ENCODE measurements at places on chromosomes 7 and 10.
A peak's percentile ranks its signal among the peaks of the same experiment; 100 is the strongest.

DNA sequence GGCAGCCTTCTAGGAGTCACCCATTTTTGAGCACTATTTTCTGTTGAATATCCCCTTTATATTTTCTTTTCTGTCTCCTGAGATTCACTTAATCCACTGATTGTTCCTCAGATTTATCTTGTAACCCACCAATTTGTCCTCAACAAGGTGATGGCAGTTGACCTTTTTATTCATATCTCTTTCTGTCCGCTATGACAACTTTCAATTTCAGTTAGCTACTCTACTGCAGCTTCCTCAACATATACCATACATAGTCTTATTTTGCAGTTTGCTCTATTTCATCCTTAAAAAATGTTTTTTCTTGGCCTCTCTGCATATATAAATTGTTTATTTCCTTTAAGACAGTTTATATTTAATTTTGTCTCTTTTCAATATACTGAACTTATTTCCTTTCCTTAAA lies 101.3 kb downstream of the THSD7A start:
- H3K27me3 ChIP-seq, result no peaks in the 10 kb centered on the region
- no peaks in the 10 kb centered on the region for H3K4me1 ChIP-seq
- no peaks in the 10 kb centered on the region for H3K36me3 ChIP-seq
- no peak for DNase-seq
- no peak overlapping the region for H3K27ac ChIP-seq

DNA sequence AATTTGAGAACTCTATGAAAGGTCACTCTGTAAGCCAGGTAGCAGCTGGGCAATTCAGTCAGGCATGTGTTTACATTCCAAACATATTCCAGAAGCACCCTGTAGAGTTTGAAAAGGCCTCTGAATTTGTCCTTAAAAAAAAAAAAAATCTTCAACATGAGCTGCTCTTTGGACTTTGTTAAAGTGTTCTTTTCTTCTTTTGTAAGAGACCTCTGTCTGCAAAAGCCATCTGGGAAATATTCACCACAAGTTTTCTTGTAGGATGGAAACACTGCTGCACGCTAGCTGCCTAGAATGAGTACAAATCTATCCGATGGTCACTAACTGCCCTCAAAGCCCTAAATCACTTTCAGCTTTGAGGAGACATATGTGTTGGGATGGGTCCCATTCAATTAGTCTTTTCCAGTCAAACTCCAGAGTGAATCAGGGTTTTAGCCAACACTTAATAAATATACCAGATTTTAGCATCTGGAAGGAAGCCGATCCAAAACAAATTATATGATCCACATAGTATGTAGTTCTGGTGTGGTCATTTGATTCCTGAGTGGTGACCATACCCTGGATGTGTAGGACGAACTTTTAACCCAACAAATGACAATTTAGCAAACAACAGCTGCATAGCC lies 85.9 kb downstream of the CD36 start:
- peak overlapping the region; percentile 63 for H3K27ac ChIP-seq
- H3K36me3 ChIP-seq, result no peaks in the 10 kb centered on the region
- H3K4me1 ChIP-seq, result peaks cover 3% of the 10 kb centered on the region
- no peak overlapping the region for H3K4me3 ChIP-seq
- no peaks in the 10 kb centered on the region for H3K27me3 ChIP-seq

DNA sequence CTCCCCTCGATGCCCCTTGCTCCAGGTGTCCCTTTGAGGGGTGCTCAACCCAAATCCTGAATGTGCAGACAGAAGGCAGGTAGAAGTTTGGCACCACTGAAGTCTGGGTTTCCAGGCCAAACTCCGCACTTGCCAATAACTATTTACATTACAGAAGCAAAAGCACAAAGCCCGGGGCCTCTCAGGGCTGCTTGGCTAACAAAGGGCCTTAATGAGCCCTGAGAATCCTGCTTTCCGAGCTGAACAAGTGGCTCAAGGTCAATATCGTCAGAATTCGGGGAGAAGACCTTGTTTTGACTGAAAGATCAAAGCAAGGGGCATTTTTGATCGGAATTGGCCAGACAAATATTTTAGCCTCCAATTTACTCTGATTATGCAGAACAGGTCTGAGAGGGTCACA lies 189.9 kb downstream of the HERPUD2 start:
- no peak overlapping the region for H3K4me3 ChIP-seq
- peaks cover 2% of the 10 kb centered on the region for H3K4me1 ChIP-seq
- H3K27ac ChIP-seq, result no peak overlapping the region
- H3K27me3 ChIP-seq, result no peaks in the 10 kb centered on the region

DNA sequence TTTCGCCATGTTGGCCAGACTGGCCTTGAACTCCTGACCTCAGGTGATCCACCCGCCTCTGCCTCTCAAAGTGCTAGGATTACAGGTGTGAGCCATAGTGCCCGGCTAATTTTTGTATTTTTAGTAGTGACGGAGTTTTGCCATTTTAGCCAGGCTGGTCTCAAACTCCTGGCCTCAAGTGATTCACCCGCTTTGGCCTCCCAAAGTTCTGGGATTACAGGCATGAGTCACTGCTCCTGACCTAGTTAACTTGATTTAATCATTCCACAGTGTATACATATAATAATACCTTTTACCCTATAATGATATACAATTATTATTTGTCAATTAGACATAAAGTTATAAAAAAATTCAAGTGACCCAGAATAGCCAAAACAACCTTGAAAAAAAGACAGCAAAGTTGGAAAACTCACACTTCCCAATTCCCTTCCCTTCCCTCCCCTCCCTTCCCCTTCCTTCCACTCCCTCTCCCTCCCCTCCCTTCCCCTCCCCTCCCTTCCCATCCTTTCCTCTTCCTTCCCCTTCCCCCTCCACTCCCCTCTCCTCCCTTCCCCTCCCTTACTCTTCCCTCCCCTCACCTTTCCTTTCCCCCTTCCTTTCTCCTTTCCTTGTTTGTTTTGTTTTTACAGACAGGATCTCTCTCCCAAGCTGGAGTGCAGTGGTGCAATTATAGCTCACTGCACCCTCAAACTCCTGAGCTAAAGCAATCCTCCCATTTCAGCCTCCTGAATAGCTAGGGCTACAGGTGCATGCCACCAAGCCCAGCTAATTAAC lies 14.8 kb upstream of the ZMIZ2 start:
- H3K4me1 ChIP-seq, result no peaks in the 10 kb centered on the region
- DNase-seq, result no peak
- no peak overlapping the region for H3K27ac ChIP-seq
- no peaks in the 10 kb centered on the region for H3K36me3 ChIP-seq
- no peak overlapping the region for H3K4me3 ChIP-seq

DNA sequence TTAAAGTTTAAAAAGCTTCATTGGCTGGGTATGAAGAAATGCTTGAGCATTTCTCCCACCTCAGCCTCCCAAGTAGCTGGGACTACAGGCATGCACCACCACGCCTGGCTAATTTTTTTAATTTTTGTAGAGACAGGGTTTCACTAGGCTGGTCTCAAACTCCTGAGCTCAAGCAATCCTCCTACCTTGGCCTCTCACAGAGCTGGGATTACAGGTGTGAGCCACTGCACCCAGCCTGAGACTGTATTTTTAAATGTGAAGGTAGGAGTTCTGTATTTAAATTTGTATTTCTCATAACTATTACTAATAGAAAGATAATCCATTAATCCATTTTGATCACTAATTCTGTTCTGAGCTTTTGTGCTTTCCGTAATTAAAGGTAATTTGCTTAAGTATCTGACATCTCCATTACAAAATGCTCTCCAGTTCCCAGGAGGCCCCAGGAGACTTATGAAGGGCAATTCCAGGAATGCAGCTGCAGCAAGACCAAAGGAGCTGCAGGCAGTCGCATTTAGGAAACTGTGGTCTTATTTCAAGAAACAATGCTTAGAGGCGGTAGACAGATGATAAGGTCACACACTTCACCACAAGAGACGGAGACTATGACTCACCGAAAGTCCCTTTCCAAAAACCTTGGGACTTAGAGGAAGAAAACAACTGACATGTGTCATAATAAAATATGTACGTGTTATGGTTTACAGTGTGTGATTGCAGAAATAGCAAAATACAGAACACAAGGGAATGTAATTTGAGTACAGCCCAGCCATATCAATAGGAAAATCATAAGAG lies 23.3 kb downstream of the YAE1 start:
- no peaks in the 10 kb centered on the region for H3K36me3 ChIP-seq
- H3K27ac ChIP-seq, result peak overlapping the region; percentile 84
- DNase-seq, result peak; percentile 98
- H3K4me3 ChIP-seq, result no peak overlapping the region

GRCh38 chr7:17071866-17072265 lies 190.1 kb upstream of the AGR3 start:
- DNase-seq, result no peak
- no peaks in the 10 kb centered on the region for H3K4me1 ChIP-seq
- H3K27me3 ChIP-seq, result no peaks in the 10 kb centered on the region
- no peak overlapping the region for H3K27ac ChIP-seq
- H3K36me3 ChIP-seq, result no peaks in the 10 kb centered on the region

DNA sequence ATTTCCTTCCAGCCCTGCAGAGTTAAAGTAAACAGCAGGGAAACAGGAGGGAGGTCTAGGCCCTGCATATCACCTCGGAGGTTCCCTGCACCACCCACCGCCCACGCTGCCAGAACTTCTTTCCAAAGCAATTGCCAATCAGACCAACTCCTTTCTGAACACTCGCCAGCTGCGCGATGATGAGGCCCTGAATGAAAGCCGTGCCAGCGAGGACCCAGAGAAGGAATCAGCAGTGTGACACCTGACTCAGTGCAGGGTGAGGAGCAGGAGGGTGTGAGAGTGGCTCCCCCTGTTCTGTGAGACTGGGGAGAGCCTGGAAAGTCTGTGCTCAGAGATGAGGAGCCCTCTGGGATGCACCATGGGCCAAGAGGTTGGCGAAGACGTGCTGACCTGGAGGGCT lies 3.3 kb upstream of the TCERG1L start:
- peaks cover 5% of the 10 kb centered on the region for H3K4me1 ChIP-seq
- no peaks in the 10 kb centered on the region for H3K27me3 ChIP-seq
- no peaks in the 10 kb centered on the region for H3K36me3 ChIP-seq
- H3K4me3 ChIP-seq, result no peak overlapping the region
- no peak overlapping the region for H3K27ac ChIP-seq
- DNase-seq, result no peak

DNA sequence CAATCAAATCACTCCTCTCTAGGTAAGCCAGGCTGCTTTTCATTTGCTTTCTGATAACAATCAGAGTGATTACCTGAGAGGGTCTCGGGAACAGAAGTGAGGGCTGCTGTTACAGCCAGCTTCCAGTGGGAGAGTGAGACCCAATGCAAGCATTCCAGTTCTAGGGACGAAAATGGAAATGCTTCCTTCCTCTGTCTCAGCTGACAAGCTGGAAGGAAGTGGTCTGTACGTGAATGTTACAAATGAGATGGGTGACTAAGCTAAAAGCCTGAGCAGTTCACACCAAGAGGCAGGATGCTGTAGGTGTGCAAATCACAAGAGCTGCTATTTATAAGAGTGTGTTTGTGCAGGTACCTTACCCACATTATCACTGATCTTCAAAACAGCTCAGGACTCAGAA lies 772.4 kb downstream of the GRID1 start:
- H3K36me3 ChIP-seq, result no peaks in the 10 kb centered on the region
- DNase-seq, result peak; percentile 62
- H3K27ac ChIP-seq, result no peak overlapping the region
- H3K4me1 ChIP-seq, result no peaks in the 10 kb centered on the region

GRCh38 chr7:80078886-80079285 lies 55.7 kb upstream of the GNAI1 start:
- DNase-seq, result no peak
- no peaks in the 10 kb centered on the region for H3K27me3 ChIP-seq
- H3K4me3 ChIP-seq, result no peak overlapping the region
- H3K36me3 ChIP-seq, result no peaks in the 10 kb centered on the region
- no peak overlapping the region for H3K27ac ChIP-seq

GRCh38 chr7:100827330-100828226 lies at the start of gene EPHB4:
EPHB4 (minus strand) TSS chr7:100827523; CDS start chr7:100827030, 493 bp downstream.
- H3K4me3 ChIP-seq, result peak within 1 kb of the TSS; percentile 97
- peaks cover 13% of the 10 kb centered on the region for H3K36me3 ChIP-seq
- peak; percentile 97 for DNase-seq
- peaks cover 2% of the 10 kb centered on the region for H3K4me1 ChIP-seq

DNA sequence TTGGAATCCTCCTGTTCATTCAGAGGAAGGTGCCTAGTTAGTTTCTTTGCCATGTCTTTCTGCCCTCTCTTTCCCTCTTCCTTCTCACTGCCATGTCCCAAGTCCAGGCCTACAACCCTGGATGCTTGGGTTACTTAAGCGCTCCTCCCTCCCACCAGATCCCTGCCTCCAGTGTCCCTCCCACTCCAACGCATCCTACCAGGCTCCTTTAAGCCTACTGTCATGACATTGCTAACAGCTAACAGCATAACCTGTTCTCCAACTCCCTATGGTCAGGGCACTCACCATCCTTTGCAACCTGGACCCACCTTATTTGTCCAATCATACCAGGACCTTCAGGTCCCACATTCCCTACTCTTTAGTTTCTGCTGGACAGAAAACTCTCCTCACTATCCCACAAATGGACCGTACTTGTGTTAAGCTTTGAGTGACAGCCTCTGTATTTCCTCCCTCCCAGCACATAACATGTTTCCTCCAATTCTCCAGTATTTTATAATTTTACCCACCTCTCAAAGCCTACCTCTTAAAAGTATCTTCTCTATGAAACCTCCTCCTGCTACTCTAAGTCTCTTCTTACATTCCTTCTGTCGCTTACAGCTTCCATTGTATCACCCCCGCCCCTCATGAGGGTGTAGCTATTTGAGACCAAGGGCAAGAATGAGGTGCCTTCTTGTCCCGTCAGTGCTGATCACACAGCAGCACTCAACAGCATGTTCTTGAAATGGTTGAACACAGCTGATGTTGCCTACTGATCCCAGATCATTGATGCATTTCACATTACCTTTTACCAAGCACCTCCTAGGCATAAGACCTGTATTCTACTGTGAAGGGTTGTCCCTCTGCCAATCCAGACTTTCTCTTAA lies 1.7 kb downstream of the BLNK start:
- H3K36me3 ChIP-seq, result no peaks in the 10 kb centered on the region
- no peak overlapping the region for H3K27ac ChIP-seq
- H3K4me3 ChIP-seq, result no peak overlapping the region
- no peak for DNase-seq
- peaks cover 2% of the 10 kb centered on the region for H3K4me1 ChIP-seq
- no peaks in the 10 kb centered on the region for H3K27me3 ChIP-seq

- H3K36me3 ChIP-seq, result no peaks in the 10 kb centered on the region
- H3K4me1 ChIP-seq, result no peaks in the 10 kb centered on the region
- DNase-seq, result no peak
- no peaks in the 10 kb centered on the region for H3K27me3 ChIP-seq
Observed at GRCh38 chr10:27225011-27225590, 15.5 kb downstream of the ACBD5 start.

- no peaks in the 10 kb centered on the region for H3K36me3 ChIP-seq
- DNase-seq, result peak; percentile 84
- H3K4me1 ChIP-seq, result no peaks in the 10 kb centered on the region
- H3K27ac ChIP-seq, result no peak overlapping the region
- no peaks in the 10 kb centered on the region for H3K27me3 ChIP-seq
- H3K4me3 ChIP-seq, result no peak overlapping the region
Observed at GRCh38 chr10:7085913-7086589, 324.8 kb downstream of the SFMBT2 start.

DNA sequence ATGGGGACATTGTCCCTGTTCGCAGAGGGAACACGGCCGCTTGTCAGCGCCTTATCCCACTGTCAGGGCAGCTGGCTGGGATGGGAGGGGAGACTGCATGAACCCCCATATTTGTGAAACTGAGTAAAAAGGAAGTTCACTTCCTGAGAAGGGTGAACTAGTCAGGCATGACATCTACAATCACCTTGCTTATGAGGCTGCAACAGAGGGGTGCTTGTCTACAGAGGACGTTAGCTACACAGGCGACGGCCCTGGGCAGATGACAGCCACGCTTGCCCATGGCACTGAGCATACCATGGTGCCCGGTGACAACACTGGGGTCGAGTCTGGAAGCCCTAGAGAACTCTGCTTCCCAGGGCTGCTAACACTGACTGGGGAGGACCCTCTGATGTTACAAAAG lies 46.0 kb upstream of the KDM7A start:
- no peaks in the 10 kb centered on the region for H3K27me3 ChIP-seq
- H3K4me1 ChIP-seq, result no peaks in the 10 kb centered on the region

Measured in mesendoderm (in vitro differentiated cells).